ENCODE measurements at places on chromosomes 6 and 20. TPM values are rescaled to one million over a fixed set of nuclear protein-coding genes. Genes with fewer than 3 reads are reported as not detected.
A peak's percentile ranks its signal among the peaks of the same experiment; 100 is the strongest.

GRCh38 chr20:37223053-37223452 lies 38.6 kb downstream of the GHRH start:
- H3K4me3 ChIP-seq = no peak overlapping the region
- H3K27me3 ChIP-seq = no peaks in the 10 kb centered on the region
- DNase-seq = no peak
- peaks cover 64% of the 10 kb centered on the region for H3K36me3 ChIP-seq

DNA sequence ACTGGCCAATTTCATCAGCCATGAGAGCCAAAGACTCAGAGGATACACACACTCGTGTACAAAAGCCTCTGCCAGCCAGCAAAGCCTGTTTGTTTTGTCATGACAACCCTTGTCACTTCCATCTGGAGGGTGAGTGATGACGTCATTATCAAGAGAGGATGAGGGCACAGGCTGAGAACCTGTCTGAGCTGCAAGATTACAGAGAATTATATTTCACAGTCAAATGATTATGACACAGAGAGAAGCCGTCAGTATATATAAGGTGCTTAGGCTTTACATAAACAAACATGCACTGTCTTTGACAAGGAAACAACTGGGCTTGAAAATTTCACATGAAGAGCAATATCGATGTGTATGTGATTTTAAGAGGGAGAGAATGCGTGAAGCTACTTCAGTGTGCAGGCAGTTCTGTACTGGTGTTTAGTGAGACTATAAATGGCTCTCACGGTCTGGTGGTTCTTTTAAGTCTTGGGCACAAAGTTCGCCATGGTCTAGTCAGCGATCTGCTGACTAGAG lies 36.5 kb upstream of the BCLAF1 start:
- H3K4me1 ChIP-seq = peaks cover 8% of the 10 kb centered on the region
- no peaks in the 10 kb centered on the region for H3K27me3 ChIP-seq
- DNase-seq = peak; percentile 18
- no peak overlapping the region for H3K27ac ChIP-seq
- H3K4me3 ChIP-seq = no peak overlapping the region

Gene DDO
- total RNA-seq = 10.3 TPM

Gene NUP153
- 55.2 TPM for total RNA-seq

DNA sequence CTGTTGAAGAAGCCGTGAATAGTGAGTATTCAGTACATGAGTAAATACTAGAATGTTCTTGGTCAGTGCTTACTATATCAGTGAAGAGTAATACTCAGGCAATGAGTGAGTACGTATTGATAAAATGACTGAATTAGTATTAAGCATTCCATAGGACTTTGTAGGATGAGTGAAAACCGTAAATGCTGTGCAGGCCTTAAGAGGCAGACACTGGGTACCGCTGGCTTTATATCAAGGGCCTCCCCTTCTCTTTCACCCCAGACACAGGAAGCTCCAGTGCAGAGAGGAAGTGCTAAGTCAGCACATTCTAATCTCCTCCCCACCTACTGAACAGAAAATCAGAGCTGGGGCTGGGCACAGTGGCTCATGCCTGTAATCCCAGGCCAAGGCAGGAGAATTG lies 24.2 kb downstream of the POFUT1 start:
- H3K36me3 ChIP-seq = peaks cover 32% of the 10 kb centered on the region
- no peak overlapping the region for H3K4me3 ChIP-seq
- H3K4me1 ChIP-seq = peaks cover 26% of the 10 kb centered on the region
- no peak for DNase-seq
- no peaks in the 10 kb centered on the region for H3K27me3 ChIP-seq

GRCh38 chr20:19932170-19932667 lies 84.9 kb upstream of the NAA20 start:
- H3K36me3 ChIP-seq = no peaks in the 10 kb centered on the region
- DNase-seq = no peak
- H3K4me3 ChIP-seq = no peak overlapping the region

- peak overlapping the region; percentile 3 for H3K27ac ChIP-seq
- H3K4me1 ChIP-seq = peaks cover 55% of the 10 kb centered on the region
- no peaks in the 10 kb centered on the region for H3K27me3 ChIP-seq
- DNase-seq = no peak
These were observed 27.2 kb downstream of the ACSS1 start for GRCh38 chr20:25030649-25031207.

DNA sequence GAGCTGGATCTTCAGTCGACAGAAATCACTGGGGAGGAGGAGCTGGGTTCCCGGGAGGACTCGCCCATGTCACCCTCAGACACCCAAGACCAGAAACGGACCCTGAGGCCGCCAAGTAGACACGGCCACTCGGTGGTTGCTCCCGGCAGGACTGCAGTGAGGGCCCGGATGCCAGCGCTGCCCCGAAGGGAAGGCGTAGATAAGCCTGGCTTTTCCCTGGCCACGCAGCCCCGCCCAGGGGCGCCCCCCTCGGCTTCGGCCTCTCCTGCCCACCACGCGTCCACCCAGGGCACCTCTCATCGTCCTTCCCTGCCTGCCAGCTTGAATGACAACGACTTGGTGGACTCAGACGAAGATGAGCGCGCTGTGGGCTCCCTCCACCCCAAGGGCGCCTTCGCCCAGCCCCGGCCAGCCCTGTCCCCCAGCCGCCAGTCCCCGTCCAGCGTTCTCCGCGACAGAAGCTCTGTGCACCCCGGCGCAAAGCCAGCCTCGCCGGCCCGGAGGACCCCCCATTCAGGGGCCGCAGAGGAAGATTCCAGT lies 63.0 kb downstream of the FNDC1 start:
- H3K27me3 ChIP-seq = peaks cover 4% of the 10 kb centered on the region
- H3K27ac ChIP-seq = no peak overlapping the region
- no peaks in the 10 kb centered on the region for H3K36me3 ChIP-seq
- H3K4me3 ChIP-seq = no peak overlapping the region

GRCh38 chr20:19648024-19648423 lies 110.0 kb upstream of the RIN2 start:
- no peak overlapping the region for H3K27ac ChIP-seq
- DNase-seq = no peak
- H3K4me1 ChIP-seq = peaks cover 15% of the 10 kb centered on the region
- no peaks in the 10 kb centered on the region for H3K36me3 ChIP-seq
- peaks cover 6% of the 10 kb centered on the region for H3K27me3 ChIP-seq
